ENCODE measurements at places on chromosomes 16 and 17.
A peak's percentile ranks its signal among the peaks of the same experiment; 100 is the strongest.

DNA sequence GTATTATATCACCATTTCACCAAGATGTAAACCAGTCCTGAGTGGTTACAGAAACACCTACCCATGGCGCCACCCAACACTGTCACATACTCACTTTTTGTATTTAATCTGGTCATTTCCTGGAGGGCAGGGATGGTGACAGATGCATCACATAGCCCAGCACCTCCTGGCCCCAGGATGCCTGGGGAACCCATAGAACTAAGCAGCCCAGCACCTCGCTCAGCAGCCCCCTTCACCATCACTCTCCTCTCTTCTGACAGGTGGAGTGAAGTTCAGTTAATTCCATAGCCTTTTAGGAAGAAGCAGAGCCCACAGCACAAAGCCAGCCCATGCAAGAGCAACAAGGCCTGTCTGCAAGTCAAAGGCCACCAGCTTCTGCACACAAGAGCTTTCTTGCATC, 27.5 kb downstream of the MYLK3 start:
- DNase-seq, result no peak

GRCh38 chr16:77234611-77235010, 35.4 kb downstream of the SYCE1L start:
- DNase-seq, result no peak

DNA sequence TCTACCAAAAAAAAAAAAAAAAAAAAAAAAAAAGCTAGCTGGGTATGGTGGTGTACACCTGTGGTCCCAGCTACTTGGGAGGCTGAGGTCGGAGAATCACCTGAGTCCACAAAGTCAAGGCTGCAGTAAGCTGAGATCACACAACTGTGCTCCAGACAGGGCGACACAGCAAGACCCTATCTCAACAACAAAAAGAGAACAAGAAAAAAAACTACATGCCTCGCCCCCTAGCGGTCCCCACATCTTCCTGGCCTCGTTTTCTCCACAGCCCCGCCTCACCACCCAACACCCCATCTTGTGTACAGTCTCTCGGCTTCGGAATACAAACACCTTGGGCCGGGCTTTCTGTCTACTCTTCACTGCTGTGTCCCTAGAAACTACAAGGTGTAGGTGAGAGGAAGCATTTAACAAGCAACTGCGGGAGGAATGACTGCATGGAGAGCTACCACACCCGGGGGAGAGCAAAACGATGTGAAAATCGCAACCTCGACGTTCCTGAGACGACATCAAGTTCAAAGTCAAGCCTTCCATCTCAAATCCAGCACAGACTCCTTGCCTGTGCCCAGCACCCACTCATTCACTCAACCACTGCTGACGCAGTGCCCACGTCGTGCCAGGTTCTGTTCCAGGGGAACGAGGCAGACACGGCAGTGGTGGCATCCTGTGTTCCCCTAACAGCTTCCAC, 9.0 kb downstream of the NTAN1 start:
- no peak for DNase-seq

DNA sequence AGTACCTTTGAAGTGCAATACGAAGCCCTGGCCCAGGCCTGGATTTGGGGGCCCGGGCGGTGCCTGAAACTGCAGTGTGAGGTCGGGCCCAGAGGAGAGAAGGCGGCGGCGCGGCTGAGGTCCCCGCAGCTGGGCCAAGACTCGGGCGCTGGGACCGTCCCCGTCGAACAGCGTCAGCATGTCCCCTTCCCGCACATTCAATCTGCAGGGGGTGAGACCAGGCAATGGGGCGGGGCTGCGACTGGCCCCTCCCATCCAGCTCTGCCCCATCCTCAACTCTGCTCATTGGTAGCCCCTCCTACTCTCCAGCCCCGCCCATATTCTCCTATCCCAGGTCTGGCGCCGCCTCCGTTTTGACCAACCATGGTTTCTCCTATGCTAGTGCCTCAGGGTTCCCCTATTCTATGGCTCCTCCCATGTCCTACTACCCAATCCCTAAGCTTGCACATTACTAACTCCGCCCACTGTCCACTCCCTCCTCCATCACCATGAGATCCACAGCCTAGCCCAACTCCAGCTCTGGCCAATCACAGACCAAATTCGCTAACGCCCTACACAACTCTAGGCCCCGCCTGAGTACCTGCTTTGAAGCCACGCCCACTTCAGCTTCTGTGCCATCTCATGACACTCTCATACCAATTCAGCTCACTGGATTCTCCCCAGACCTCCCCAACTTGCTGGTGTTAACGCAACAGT, 14.4 kb upstream of the CDIPT start:
- peak; percentile 50 for DNase-seq

DNA sequence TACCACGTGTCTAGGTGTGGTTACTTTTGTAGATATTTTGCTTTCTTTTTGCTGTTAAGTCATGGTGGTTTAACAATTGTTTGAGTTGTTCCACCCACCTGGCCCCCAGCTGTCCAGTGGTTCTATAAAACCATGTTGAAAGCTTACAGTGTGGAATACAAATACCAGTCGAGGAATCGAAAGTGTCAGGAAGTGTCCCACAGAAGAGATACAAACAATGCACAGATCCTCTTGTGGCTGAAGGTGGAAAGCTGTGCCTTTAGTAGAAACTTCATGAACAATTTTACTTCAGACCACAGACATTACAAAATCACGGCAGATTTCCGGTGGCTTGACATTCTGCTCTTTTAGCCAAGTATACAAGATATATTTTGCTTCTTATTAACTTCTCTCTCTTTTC, 782.4 kb upstream of the SOX9 start:
- no peak for DNase-seq

DNA sequence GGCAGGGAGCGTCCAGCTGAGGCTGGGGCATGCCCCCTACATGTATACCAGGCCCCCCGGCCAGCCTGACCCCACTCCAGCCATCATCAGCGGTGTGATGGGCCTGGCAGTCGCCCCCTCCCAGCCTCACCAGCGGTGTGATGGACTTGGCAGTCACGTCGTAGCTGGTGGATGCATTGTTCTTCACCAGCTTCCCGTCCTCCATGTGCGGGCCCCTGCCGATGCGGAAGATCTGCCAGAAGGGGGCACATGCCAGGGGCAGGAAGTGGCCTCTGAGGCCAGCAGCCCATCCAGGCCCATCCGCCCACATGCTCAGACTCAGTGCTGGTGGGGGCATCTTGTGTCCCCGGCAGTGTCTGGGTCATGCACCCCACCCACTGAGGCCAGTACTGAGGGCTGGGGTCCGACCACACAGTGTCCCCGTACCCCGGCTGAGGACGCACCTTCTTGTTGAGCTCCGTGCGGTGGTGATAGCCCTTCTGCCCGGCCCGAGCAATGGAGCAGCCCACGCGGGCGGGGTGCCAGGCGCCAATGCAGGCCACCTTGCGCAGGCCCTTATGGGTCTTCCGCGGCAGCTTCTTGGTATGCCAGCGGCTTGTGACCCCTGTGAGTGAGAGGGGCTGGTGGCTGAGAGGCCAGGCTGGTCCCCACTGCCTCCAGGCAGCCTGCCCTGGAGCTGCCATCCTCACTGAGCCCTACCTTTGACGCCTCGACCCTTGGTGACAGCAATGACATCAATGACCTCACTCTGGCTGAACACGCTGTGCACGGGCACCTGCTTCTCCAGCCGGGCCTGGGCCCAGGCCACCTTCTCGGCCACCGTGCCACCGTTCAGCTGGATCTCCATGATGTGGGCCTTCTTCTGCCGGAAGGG, 3.7 kb upstream of the MSRB1 start:
- DNase-seq, result no peak

GRCh38 chr16:3728424-3729160, 11.3 kb upstream of the TRAP1 start:
- no peak for DNase-seq
